ENCODE measurements at places on chromosomes 16 and 17. TPM values are rescaled to one million over a fixed set of nuclear protein-coding genes. Genes with fewer than 3 reads are reported as not detected.
A peak's percentile ranks its signal among the peaks of the same experiment; 100 is the strongest.

- no peaks in the 10 kb centered on the region for H3K4me1 ChIP-seq
- H3K27ac ChIP-seq, result no peak overlapping the region
- DNase-seq, result no peak
- H3K36me3 ChIP-seq, result no peaks in the 10 kb centered on the region
- no peaks in the 10 kb centered on the region for H3K27me3 ChIP-seq
Observed at GRCh38 chr16:23920446-23920845, 84.7 kb downstream of the PRKCB start.

The ODAD4 gene
- not detected for total RNA-seq

The CIBAR2 gene
- not detected for total RNA-seq

DNA sequence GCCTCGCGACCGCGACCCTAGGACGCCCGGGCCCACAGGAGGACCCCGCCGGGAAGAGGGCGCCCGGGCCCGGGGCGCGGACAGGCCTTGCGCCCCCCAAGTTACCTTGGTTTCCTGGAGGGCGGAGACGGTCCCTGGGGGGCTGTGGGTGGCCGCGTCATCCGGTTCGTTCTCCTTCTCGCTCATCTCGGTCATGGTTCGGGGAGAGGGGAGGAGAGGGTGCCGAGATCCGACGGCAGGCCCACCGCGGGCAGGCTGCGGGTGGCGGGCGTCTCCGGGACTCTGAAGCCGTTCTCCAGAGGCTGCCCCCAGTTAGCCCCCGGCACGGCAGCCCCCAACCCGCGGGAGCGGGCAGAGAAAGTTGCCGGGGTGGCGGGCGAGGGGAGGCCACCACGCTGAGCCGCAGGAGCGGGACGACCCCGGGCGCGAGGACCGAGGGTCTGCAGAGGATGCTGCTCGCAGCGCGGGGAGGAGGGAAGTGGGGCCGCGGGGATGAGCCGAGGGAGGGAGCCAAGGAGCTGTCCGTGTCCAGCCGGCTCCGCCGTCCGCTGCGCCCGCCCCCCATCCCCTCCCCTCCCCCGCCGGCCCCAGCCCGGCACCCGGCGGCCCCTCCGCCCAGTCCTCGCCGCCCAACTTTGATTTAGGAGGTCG is at the start of gene STAC2:
TSS of gene STAC2 (minus strand) at position 638 of the 651 bp plus-strand sequence. CDS start at position 195, 443 bp downstream.
- no peak for DNase-seq
- no peaks in the 10 kb centered on the region for H3K36me3 ChIP-seq
- H3K27ac ChIP-seq, result no peak within 1 kb of the TSS
- peak within 1 kb of the TSS; percentile 22 for H3K4me3 ChIP-seq

- DNase-seq, result peak; percentile 82
- H3K27ac ChIP-seq, result peak overlapping the region; percentile 13
- H3K27me3 ChIP-seq, result no peaks in the 10 kb centered on the region
- H3K4me3 ChIP-seq, result no peak overlapping the region
- H3K4me1 ChIP-seq, result peaks cover 20% of the 10 kb centered on the region
- peaks cover 14% of the 10 kb centered on the region for H3K36me3 ChIP-seq
Observed at GRCh38 chr16:11089504-11090124, 145.2 kb downstream of the CLEC16A start.

The KRT222 gene
- not detected for total RNA-seq

DNA sequence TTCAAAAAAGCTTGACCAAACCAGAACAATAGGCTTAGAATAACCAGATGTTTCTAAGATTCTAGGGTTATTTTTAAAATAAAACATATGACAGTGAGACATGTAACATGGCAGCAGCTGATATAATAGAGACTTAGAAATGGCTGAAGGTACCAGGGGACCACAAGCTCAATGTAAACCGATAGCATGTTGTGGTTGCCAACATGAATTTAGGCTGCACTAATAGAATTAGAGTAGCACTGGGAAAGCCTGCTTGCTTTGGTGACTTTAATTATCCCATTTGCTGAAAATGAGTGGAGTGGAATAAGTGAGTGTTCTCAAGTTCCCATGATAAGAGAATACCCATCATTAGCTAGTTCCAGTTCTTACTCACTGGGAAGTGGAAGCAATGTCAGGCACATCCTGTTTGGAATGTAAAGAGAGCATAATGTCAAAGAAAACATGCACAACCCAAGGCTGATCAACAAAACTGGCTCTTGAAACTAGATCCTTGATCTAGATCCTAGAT is 621.2 kb upstream of the CDH5 start:
- H3K27ac ChIP-seq, result no peak overlapping the region
- H3K4me1 ChIP-seq, result no peaks in the 10 kb centered on the region
- H3K27me3 ChIP-seq, result no peaks in the 10 kb centered on the region
- DNase-seq, result no peak
- H3K4me3 ChIP-seq, result no peak overlapping the region
- H3K36me3 ChIP-seq, result no peaks in the 10 kb centered on the region

The SLC52A1 gene
- not detected for total RNA-seq

DNA sequence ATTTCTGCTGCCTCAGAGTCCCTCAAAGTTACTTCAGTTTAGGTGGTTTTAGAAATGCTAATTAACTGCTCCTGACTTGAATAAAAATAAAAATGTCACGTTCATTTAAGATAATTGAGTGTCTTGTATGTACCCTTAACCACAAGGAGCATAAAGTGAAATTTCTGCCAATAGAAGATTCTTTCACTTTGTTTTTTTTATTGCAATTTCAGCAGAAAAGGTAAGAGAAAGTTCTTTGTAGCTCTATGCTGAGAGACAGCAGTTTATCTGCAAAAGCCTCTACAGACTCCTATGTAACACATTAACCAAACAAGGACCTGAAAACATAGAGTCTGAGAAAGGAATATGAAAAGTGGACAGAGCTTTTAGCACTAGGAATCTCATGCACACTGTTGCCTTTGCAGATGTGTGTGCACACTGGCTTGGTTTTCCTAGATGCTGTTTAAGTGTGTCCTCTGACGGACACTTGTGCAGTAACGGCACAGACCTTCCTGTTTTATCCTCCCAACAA is 11.6 kb downstream of the ARHGAP44 start:
- H3K4me3 ChIP-seq, result no peak overlapping the region
- no peaks in the 10 kb centered on the region for H3K27me3 ChIP-seq
- H3K36me3 ChIP-seq, result no peaks in the 10 kb centered on the region
- no peak for DNase-seq
- H3K27ac ChIP-seq, result no peak overlapping the region

- no peak overlapping the region for H3K4me3 ChIP-seq
- peaks cover 14% of the 10 kb centered on the region for H3K4me1 ChIP-seq
- no peaks in the 10 kb centered on the region for H3K36me3 ChIP-seq
- H3K27ac ChIP-seq, result no peak overlapping the region
- H3K27me3 ChIP-seq, result peaks cover 8% of the 10 kb centered on the region
Observed at GRCh38 chr17:64354396-64354795, 36.3 kb downstream of the PECAM1 start.

The SLC35G3 gene
- total RNA-seq, result not detected

GRCh38 chr16:89268987-89269735 is 51.7 kb downstream of the ZNF778 start:
- peaks cover 89% of the 10 kb centered on the region for H3K36me3 ChIP-seq
- no peaks in the 10 kb centered on the region for H3K27me3 ChIP-seq
- H3K4me1 ChIP-seq, result no peaks in the 10 kb centered on the region
- no peak overlapping the region for H3K27ac ChIP-seq
- DNase-seq, result no peak
- H3K4me3 ChIP-seq, result no peak overlapping the region

DNA sequence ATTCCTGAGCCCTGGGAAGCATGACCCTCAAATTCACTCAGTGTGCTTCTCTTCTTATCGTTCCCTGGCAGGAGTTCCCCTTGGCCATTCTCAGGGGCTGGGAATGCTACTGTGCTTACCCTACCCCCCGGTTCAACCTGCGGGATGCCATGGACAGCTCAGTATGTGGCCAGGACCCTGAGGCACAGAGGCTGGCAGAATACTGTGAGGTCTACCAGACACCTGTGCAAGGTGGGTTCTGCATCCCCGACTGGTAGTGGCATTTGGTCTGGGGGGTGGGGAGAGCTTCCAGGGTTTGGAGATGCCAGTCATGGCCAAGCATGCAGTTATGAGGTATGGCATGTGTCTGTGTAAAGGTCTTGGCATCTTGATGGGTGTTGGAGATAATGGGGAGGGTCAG is 39.4 kb downstream of the WSCD1 start:
- H3K4me3 ChIP-seq, result no peak overlapping the region
- no peaks in the 10 kb centered on the region for H3K27me3 ChIP-seq
- no peaks in the 10 kb centered on the region for H3K4me1 ChIP-seq
- no peak for DNase-seq
- H3K27ac ChIP-seq, result no peak overlapping the region

DNA sequence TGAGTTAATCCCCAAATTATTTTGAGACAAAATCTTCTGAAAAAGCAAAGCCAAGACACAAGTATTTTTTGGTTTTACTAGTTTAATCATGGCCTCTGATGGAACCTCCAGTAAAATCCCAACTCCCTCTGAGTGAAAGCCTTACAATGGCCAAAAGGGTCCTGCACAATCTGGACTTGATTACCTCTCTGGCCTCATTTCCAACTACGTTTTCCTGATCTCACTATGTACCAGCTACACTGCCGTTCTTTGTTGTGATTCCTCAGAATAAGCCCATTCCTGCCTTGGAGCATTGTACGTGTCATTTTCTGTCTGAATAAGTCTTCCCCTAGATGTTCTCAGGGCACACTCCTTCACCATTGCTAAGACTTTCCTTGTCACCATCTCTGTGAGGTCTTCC is 37.3 kb downstream of the SPOP start:
- H3K4me1 ChIP-seq, result peaks cover 70% of the 10 kb centered on the region
- DNase-seq, result no peak
- H3K4me3 ChIP-seq, result no peak overlapping the region
- no peaks in the 10 kb centered on the region for H3K27me3 ChIP-seq
- 0 out of 2 replicates have a peak, but pooled peaks cover 18% of the 10 kb centered on the region for H3K36me3 ChIP-seq

- H3K36me3 ChIP-seq, result no peaks in the 10 kb centered on the region
- no peak for DNase-seq
- no peaks in the 10 kb centered on the region for H3K4me1 ChIP-seq
- H3K27me3 ChIP-seq, result peaks cover 51% of the 10 kb centered on the region
- no peak overlapping the region for H3K27ac ChIP-seq
Observed at GRCh38 chr16:56639045-56639444, 579 bp downstream of the MT1A start.
